ENCODE measurements at places on chromosomes 7 and 10.
A peak's percentile ranks its signal among the peaks of the same experiment; 100 is the strongest.

DNA sequence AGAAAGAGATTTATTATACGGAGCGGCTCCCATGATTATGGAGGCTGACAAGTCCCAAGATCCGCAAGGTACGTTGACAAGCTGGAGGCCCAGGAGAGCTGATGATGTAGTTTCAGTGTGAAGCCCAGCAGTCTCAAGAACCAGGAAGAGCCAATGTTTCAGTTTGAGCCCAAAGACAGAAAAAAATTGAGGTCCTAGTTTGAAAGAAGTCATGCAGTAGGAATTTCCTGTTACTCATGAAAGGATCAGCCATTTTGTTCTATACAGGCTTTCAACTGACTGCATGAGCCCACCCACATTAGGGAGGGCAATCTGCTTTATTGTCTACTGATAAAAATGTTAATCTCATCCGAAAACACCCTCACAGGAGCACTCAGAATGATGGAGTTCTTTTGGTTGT is 51.5 kb downstream of the CCDC71L start:
- no peak for DNase-seq

DNA sequence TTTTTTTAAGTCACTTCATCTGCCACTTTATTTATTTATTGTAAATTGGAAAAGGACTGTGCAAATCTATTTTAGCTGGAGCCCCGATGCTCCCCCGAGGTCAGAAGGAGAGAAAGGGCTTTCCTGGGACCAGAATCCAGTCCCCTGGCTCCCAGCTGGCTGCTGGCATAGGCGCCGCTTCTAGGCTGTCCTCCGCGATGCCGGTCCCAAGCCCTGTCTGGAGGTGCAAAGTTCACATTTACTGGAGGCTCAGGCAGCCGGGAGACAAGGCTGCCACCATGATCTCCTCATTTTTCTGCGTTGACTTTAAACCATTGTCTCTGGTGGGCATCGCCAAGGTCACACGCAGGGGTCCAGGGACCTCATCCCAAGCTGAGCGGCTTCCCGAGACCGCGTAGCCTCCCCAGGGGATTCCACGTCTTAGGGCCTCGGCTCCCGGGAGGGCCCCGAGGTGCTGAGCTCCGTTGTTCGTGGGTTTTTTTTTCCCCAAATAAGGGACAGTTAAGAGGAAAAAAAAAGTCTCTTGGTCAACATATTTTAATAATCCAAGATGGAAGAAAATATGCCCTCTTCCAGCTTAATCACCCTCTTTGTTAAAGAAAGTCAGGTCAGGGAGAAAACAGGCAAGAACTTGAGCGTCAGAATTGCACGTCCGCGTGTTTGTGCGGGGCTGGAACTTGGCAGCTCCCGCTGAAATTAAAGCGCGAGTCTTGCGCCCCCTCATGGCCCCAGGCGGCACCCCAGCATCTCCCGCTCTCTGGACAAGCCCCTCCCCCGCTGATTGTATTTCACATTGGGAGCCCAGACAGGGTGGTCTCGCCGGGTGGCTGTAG is 11.9 kb downstream of the RGR start:
- DNase-seq, result no peak

DNA sequence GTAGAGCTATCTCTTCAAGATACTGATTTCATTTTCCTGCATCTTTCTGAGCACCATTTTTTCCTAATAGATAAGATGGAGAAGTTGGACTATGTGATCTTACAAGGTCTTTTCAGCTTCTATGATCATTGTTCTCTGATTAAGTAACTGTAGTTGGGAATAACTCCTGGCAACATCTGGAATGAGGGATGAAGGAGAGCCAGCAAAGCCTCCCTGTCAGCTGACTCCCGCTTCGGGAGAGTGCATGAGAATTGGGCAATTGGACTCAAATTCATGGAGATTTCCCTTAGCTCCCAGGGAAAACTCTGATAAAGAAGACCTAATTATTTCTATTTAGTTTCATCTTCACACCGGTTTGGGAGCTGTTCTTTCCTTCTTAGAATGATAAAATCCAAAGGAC is 146.1 kb downstream of the CCDC71L start:
- DNase-seq, result no peak

GRCh38 chr10:97919012-97919411 is 69.4 kb downstream of the GOLGA7B start:
- DNase-seq, result no peak

- no peak for DNase-seq
Observed at GRCh38 chr7:91157579-91158320, 106.5 kb upstream of the FZD1 start.

GRCh38 chr10:128579280-128579865 is 453.1 kb upstream of the MKI67 start:
- DNase-seq, result no peak

DNA sequence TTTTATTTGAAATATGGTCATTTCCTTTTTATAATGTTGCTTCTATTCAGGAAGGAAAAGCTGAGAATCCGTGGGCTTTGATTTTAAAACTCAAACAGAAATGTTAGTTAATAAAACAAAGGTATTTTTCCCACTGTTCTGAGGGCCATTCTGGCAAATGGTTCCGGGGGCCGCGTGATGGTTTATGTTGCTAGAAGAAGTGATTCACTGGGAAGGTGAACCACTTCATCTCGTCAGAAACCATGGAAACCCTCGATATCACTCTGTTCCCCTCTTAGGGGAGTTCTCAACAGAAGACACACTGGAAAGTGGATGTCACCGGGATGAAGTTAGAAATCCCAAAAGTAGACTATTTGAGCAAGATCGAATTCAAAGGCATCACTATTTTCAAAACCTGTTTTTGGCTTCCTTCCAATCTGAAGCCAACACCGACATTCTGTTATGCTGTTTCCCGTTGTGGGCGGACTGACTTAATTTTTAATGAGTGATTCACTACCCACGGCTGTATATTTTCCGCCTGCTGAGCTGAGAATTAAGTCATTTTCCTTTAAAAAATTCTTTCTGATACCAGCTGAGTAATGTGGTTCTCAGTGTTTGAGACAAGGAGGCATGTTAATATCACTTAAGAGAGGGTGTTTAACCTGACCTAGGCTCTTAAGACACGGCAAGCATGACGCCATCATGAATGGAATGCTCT is 84.1 kb downstream of the PTPRE start:
- DNase-seq, result no peak

DNA sequence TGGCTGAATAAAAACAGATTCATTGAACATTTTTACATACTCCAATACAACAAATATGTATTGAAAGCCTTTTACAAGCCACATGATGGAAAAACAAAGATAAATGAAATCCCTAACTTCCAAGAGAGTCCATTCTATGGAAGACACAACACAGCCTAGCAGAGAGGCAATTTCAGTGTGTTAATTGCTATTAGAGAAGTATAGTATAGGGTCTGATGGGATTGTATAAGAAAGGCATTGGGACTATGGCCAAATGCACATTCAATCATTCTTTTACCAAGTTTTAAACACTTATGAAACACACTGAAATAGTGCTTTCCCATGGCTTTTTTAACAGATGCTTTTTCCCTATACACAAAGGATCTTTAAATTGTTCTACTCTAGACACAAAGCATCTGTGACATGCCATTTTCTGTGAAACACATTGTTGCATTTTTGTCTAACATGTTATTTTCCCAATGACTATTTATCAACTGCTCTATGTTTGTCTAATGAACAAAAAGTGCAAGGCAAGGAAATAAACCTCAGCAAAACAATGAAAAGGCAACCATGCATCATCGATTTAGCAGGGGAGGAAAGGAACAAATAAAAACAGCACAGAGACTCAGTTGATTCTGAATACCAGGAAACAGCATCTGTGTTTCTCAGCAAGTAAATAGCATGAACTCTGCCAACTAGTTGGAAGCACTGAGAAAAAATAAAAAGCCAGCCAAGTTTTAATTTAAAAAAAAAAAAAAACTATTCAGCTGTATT is 42.4 kb upstream of the PHYHIPL start:
- DNase-seq, result no peak

DNA sequence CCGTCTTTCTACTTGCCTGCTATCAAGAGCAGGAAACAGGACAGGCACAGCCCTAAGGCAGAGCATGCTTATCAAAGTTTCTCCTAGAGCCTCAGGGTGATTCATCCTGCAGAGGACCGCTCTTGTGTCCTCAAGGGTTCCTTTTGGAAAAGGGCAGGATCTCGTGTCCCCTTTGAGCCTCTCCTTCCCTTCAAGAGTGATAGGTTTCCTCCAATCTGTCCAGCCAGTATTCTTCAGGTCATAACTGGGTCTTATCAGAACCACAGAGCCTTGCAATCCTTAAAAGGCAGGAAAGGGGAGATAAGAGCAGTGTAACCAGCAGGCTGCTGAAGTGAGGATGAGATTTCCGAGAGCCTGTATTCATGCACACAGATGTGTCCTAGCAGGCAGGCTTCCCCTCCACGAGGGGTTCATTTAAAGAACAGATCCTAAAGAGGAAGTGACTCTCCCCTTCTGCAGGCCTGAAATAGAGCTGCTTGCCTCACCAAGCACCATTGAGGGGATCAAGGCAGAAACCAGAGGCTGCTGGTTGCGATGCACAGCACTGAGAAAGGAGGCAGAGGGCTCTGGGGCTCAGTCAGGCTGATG is 90.5 kb upstream of the SVIL start:
- DNase-seq, result peak; percentile 64

- DNase-seq, result no peak
Observed at GRCh38 chr7:151859111-151859947, 17.6 kb downstream of the PRKAG2 start.

GRCh38 chr10:11425676-11426075 is 185.8 kb downstream of the USP6NL start:
- DNase-seq, result no peak

GRCh38 chr10:8499752-8500390 is 445.4 kb downstream of the GATA3 start:
- DNase-seq, result no peak

DNA sequence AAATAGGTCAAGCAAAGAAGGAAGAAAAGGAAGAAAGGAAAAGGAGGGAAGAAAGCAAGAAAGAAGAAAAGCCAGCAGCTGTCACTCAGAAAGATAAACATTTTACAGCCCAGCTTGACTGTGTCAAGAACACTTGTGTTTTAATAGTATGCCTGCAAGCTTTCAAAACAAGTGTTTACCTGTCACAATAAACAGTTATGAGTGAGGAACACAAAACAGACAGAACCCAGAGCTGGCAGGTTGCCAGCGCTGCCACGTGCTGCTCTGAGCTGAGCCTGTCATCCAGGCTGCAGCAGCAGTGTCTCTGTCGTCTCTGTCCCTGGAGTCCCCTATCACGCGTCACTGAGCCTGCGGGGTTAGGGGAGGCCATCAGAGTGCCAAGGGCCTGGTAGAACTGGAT is 827.6 kb upstream of the AUTS2 start:
- DNase-seq, result no peak

DNA sequence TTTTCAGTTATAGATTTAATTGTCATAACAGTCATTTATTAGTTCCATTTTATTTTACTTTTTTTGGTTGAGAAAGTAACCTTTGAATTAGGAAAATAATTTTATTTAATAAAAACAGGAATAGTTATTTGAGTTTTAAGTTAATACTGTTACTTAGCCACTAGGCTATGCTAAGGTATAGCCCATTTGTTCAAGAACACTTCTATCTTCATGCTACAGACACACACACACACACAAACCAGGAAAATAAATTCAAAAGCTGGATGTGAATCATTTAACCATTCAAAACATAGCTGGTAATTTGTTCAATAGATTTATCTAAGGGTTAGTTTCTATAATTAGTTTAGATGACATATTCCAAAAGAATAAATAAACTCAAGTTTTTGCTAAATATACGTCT is 148.4 kb downstream of the RNF133 start:
- no peak for DNase-seq

- no peak for DNase-seq
Observed at GRCh38 chr10:10935032-10935431, 82.6 kb upstream of the CELF2 start.

- DNase-seq, result no peak
Observed at GRCh38 chr7:46360811-46361210, 439.7 kb upstream of the IGFBP3 start.

DNA sequence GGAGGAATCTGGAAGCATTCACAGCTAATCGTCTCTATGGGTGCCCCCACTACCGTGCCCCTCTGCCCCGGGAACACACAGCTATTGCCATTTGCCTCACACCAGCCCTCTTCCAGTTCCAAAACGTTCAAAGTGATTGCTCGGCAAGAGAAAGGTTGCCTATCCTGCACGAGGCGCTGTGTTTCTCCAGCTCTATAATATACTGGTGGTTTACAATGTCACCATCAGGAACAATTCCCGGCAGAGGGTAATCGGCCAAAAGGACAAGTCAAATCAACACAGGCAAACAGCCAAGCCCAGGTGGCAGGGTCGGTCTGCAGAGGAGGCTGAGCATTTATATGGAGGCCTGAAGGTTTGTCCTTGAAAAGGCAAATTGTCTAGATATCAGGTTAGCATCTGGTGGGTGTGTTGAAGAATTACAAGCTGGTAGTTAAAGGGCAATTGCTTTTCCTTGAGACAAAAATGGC is 29.2 kb upstream of the TNS3 start:
- no peak for DNase-seq

DNA sequence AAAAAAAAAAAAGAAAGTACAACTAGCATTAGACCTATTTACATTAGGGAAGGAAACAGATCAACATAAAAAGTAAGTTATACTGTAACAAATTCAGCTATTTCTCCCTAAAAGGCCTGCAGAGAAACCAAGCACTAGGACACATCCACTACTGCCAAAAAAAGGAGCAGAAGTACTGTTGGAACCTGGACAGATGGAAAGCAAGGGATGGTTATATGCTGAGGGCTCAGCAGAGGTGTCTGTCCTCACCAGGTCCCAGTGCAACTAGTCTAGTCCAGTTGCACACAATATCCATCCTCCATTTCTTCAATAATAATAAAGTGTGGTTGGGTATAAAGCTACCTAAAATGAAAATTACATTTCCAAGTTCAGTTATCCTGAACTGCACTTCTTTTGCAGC is 103.2 kb upstream of the IFRD1 start:
- no peak for DNase-seq

DNA sequence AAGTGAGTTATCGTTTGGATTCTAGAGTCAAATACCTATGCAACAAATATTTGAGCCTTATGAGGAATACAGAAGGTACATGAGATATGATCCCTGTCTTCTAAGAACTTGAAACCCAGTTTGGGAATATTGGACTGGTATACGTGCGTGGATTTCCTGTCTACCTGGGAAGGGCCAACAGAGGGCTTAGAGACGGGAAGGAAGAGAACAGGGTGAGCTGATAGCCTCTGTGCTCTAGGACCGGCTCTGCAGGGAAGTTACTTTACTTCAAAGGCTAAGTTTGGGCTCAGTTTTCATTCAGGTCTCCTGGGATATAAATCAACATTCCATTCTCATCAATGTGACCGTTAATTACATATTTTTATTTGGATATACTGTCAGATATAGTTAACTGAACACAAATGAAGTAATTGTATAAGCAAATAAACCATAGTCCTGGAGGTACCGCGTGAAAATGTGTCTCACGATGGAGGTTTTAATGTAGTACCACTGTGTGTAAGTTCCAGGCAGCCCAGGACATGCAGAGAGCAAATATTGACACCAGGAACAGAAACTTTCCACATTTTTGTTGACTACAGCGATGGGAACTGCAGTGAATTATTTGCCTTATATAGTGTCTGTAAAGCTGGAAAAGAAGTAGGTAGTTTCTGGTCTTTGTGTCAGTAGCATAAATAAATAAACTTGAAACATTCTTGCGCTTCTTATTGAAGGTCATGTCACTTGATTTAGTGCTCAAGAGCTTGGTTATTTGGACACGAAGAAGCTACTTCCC is 8.6 kb downstream of the CHST12 start:
- DNase-seq, result no peak

- DNase-seq, result no peak
Observed at GRCh38 chr7:52712938-52713337, 322.5 kb upstream of the POM121L12 start.

Measured in GDM1 (cell line).